GM23248 (cell line): ENCODE measurements at places on chromosomes 2 and 18. TPM values are rescaled to one million over a fixed set of nuclear protein-coding genes. Genes with fewer than 3 reads are reported as not detected.

The THSD7B gene
- total RNA-seq, result not detected in 2 replicates

The PPP1R1C gene
- not detected in 2 replicates for total RNA-seq

The NLRC4 gene
- not detected in 2 replicates for total RNA-seq

The PCARE gene
- total RNA-seq, result not detected in 2 replicates

The TFCP2L1 gene
- total RNA-seq, result not detected in 2 replicates

The DSG1 gene
- not detected in 2 replicates for total RNA-seq

The AQP4 gene
- not detected in 2 replicates for total RNA-seq

The TM4SF20 gene
- 14.2 and 18.7 TPM in 2 replicates for total RNA-seq

The CDCA7 gene
- total RNA-seq, result 3.0 and 3.3 TPM in 2 replicates

The IL37 gene
- total RNA-seq, result not detected in 2 replicates

The LYG1 gene
- total RNA-seq, result not detected in 2 replicates

The CNTNAP5 gene
- total RNA-seq, result not detected in 2 replicates

The PRKD3 gene
- total RNA-seq, result 52.9 and 74.0 TPM in 2 replicates

The CD226 gene
- 1.3 and 2.1 TPM in 2 replicates for total RNA-seq

The PLCD4 gene
- total RNA-seq, result 0.51 and 1.3 TPM in 2 replicates

The CTIF gene
- total RNA-seq, result 46.8 and 49.2 TPM in 2 replicates

The ECEL1 gene
- total RNA-seq, result 0.54 TPM in 1 of 2 replicates, not detected in the other

The PRSS56 gene
- total RNA-seq, result not detected in 2 replicates

The ALPP gene
- not detected in 2 replicates for total RNA-seq

The RNU2-63P gene
- not detected in 2 replicates for total RNA-seq

The PDK1 gene
- total RNA-seq, result 22.7 and 29.0 TPM in 2 replicates

The RESP18 gene
- not detected in 2 replicates for total RNA-seq

The PSTPIP2 gene
- 2.8 and 3.8 TPM in 2 replicates for total RNA-seq

The COL6A3 gene
- total RNA-seq, result 1,362 and 1,653 TPM in 2 replicates

The UGT1A4 gene
- not detected in 2 replicates for total RNA-seq

The CAPN14 gene
- total RNA-seq, result 0.11 TPM in 1 of 2 replicates, not detected in the other

The KHK gene
- not detected in 2 replicates for total RNA-seq

The GATA6 gene
- 17.6 and 19.0 TPM in 2 replicates for total RNA-seq

The CLEC4F gene
- total RNA-seq, result not detected in 2 replicates

The SEPTIN10 gene
- total RNA-seq, result 129 and 152 TPM in 2 replicates

The HNMT gene
- total RNA-seq, result 2.7 and 7.3 TPM in 2 replicates

The FAM161A gene
- total RNA-seq, result 0.25 and 0.76 TPM in 2 replicates

The TUBA3E gene
- total RNA-seq, result not detected in 2 replicates

The SOWAHC gene
- 43.6 and 46.0 TPM in 2 replicates for total RNA-seq

The BUB1 gene
- total RNA-seq, result 16.3 and 21.3 TPM in 2 replicates

The FIGN gene
- 0.51 and 0.76 TPM in 2 replicates for total RNA-seq
